Transverse colon (tissue), 4 donors: ENCODE measurements at places on chromosomes 6 and 20. TPM values are rescaled to one million over a fixed set of nuclear protein-coding genes. Genes with fewer than 3 reads are reported as not detected.

DNA sequence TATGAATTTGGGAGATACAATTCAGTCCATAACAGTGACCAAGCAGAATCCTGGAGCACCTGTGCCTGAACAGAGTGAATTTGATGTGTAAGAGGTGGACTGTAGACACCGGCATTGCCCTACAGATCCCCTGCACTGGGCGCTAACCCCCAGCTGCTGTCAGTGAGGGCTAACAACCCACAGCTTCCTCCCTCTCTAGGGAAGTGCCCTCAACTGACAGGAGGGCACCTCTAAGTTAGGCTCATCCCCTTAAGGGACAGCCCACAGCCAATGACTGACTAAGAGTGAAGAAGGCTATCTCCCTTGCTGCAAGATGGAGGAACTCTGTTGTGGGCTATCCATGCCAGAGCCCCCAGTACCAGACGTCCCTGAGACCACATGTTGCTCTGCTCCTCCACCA lies 15.3 kb upstream of the BPIFB1 start:
- H3K27ac ChIP-seq: no peak overlapping the region
- peaks cover 9% of the 10 kb centered on the region for H3K27me3 ChIP-seq
- H3K4me3 ChIP-seq: no peak overlapping the region
- no peak for DNase-seq
- H3K36me3 ChIP-seq: no peaks in the 10 kb centered on the region

- H3K4me1 ChIP-seq: no peaks in the 10 kb centered on the region
- H3K27ac ChIP-seq: no peak overlapping the region
- no peaks in the 10 kb centered on the region for H3K36me3 ChIP-seq
- no peak overlapping the region for H3K4me3 ChIP-seq
Observed at GRCh38 chr6:74598462-74599393, 607.1 kb downstream of the COL12A1 start.

DNA sequence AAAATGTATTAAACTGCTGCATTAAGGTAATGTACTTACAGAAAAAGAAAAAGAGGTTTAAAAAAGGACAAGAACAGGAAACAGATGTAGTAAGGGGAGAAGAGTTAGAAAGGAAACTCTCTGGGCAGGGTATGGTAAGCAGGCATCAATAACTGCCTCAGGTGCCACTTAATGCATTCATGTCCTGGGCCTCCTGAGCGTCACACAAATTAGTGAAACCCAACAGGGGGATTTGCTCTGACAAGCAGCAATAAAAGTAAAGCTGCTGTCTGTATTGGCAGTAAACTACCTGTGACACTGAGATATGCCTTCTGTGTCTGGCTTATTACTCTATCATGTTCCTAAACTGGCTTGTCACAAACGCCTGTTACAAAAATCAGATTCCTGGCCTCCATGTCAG lies 1.5 kb upstream of the EFHC1 start:
- no peaks in the 10 kb centered on the region for H3K27me3 ChIP-seq
- no peaks in the 10 kb centered on the region for H3K36me3 ChIP-seq
- H3K4me3 ChIP-seq: no peak overlapping the region

Gene PACSIN1
- total RNA-seq: 1.9 TPM

GRCh38 chr6:168265827-168266815 lies 53.5 kb downstream of the DACT2 start:
- H3K4me3 ChIP-seq: no peak overlapping the region
- no peak for DNase-seq
- H3K27ac ChIP-seq: no peak overlapping the region
- H3K27me3 ChIP-seq: no peaks in the 10 kb centered on the region

Gene DDX43
- total RNA-seq: not detected

DNA sequence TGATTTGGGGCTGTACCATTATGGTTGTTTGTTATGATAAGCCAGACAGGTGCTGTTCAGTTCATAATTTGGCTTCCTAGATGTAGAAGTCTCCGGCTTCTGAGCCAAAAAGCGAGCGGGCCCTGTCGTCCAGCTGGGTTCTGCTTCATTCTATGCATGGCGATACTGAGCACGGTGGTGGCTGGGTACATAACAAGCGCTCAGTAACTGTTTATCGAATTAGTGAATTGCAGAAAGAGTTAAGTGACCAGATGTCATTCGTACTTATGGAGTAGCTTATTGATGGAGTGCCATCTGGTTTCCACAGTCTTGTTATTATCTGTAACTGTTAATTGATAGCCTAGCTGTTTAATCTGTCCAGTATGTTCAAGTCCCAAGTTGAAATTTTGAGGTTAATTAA lies 85.0 kb downstream of the DTD1 start:
- no peaks in the 10 kb centered on the region for H3K27me3 ChIP-seq
- H3K36me3 ChIP-seq: no peaks in the 10 kb centered on the region
- no peaks in the 10 kb centered on the region for H3K4me1 ChIP-seq
- no peak overlapping the region for H3K27ac ChIP-seq
- no peak overlapping the region for H3K4me3 ChIP-seq

Gene NR2E1
- not detected for total RNA-seq

DNA sequence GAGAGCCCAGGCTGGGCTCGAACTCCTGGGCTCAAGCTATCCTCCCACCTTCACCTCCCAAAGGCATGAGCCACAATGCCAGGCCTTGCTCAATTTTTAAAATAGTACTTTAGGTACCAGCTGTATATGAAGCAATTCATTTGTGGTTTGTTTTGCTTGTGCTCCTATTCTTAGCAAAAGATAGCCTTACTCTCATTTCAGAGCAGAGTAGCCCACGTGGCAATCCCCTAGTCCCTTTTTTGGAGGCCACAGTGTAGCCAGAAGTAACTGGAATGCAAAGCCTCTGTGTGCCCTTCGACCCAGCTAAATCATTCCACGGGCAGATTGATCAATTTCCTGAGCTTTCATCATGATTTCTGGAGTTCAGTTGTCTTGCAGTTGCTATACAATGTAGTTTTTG lies 372.2 kb downstream of the NRN1 start:
- no peaks in the 10 kb centered on the region for H3K36me3 ChIP-seq
- H3K27ac ChIP-seq: no peak overlapping the region
- no peak for DNase-seq
- H3K4me3 ChIP-seq: no peak overlapping the region
- H3K4me1 ChIP-seq: no peaks in the 10 kb centered on the region
